ENCODE measurements at places on chromosomes 16 and 17.

- no peak for DNase-seq
Observed at GRCh38 chr17:45143767-45144198, 4.5 kb upstream of the HEXIM1 start.

GRCh38 chr16:48361012-48361411 is 24.2 kb downstream of the SIAH1 start:
- DNase-seq = no peak

DNA sequence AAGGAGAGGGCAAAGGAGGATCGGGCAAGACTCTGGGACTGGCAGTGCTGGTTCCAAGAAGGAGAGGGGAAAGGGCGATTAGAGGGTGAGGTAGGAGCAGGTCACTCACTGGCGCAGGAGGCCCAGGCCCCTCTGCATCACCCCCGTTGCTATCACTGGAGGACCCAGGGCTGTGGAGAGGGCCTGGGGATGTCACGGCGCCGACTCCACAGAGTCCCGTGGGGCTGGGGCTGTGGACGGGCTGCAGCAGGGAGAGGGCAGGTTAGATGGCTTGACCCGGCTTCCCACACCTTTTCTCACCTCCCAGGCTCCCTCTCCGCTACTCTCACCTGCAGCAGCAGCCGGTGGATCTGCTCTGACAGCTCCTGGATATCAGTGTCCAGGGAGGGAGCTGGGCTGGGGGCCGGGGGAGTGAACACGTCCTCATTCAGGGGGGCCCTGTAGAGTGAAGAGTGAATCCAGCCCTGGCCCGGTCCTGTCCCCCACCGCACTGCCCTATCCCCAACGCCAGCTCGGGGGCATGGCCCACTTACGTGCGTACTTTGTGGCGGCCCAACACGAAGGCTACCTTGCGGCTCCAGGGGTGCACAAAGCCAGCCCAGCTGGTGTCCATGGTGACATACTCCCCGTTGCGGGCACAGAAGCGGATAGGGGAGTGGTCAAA is 4.9 kb downstream of the PER1 start:
- no peak for DNase-seq

DNA sequence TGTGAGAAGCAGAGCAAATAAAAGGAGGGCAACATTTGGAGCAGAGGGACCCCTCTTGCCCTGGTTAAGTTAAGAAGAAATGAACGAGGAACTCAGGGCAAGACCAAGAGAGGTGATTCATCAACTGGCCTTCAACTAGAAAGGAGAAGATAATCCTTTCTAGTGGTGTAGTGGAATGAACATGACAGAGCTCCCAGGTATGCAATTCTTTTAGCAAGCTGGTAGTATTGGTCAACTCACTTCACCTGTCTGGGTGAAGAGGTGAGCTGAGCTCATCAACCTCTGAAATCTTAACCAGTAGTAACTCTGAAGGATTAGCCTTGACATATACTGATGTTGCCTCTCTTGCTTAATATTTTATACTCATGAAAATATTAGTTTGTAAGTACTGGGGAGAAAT is 1024.7 kb upstream of the GOT2 start:
- no peak for DNase-seq

DNA sequence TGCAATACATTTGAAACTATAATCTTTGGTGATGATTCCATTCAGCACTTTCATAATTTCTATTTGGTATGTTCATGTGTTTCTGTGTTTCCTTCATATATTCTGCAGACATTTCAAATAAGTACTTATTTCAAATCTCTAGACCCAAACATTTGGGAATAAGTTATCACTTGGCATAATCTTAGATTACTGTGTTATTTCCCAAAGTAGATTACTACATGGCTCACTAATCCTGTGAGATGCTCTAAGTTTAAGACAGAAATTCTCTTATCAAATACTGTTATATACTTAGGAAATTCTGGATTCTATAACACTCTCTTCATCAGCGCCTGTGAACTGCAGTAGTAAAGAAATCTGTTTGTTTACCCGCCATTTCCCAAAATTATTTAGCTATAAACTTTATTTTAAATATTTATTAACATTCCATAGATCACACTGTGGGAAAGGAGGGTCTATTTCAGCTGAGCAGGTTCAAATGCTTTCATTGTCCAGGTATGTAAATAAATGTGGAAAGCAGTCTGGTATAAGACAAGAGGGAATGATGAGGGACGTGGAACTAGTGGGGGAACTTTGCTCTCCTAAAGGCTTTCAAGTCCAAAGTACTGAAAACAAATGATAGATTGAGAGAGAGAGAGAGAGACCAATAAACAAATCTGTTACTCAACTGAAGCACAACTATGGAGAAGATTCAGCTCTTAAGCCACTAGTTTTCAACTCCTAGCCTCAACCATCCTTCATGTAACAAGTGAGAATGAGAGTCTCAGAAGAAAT is 61.8 kb upstream of the TOM1L1 start:
- no peak for DNase-seq
